ENCODE measurements at places on chromosomes 12 and 14.

GRCh38 chr12:30753751-30754382, 884 bp downstream of the CAPRIN2 start:
- no peak for DNase-seq

DNA sequence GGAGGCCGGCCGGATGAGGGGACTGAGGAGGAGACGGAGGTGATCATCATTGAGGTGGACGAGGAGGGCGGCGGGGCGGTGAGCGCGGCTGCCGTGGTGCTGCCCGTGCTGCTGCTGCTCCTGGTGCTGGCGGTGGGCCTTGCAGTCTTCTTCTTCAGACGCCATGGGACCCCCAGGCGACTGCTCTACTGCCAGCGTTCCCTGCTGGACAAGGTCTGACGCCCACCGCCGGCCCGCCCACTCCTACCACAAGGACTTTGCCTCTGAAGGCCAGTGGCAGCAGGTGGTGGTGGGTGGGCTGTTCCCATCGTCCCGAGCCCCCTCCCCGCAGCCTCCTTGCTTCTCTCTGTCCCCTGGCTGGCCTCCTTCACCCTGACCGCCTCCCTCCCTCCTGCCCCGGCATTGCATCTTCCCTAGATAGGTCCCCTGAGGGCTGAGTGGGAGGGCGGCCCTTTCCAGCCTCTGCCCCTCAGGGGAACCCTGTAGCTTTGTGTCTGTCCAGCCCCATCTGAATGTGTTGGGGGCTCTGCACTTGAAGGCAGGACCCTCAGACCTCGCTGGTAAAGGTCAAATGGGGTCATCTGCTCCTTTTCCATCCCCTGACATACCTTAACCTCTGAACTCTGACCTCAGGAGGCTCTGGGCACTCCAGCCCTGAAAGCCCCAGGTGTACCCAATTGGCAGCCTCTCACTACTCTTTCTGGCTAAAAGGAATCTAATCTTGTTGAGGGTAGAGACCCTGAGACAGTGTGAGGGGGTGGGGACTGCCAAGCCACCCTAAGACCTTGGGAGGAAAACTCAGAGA, 9.6 kb downstream of the MMP14 start:
- DNase-seq, result no peak

DNA sequence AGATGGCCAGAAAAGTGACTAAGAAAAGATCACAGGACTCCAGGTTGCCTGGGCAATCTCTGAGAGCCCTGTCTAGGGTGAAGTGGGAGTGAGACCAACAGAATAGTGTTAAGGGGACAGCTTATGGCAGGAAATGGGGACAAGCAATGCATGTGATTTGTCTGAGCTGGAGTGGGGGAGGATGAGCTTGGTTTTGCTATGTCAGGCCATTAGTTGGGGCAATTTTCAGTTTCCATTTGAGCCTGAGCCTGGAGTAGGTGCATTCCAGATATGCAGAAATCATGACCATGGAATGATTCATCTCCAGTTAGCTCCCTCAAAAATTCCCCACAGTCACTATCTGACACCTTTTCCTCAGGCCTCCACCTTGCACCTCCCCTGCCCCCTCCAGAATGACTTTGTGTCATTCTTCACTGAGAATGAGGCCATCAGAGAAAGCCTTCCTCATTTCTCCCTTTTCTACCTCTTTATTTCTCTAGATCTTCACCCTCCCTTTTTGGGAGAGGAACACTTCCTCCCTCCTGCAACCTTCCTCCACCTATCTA, 150.9 kb upstream of the PLEKHG7 start:
- DNase-seq, result no peak

- DNase-seq, result no peak
Observed at GRCh38 chr12:3790642-3791041, 37.7 kb upstream of the CRACR2A start.

- no peak for DNase-seq
Observed at GRCh38 chr14:77707355-77707723, 484 bp downstream of the ALKBH1 start.

GRCh38 chr12:80087486-80088213, 11.7 kb upstream of the OTOGL start:
- no peak for DNase-seq

DNA sequence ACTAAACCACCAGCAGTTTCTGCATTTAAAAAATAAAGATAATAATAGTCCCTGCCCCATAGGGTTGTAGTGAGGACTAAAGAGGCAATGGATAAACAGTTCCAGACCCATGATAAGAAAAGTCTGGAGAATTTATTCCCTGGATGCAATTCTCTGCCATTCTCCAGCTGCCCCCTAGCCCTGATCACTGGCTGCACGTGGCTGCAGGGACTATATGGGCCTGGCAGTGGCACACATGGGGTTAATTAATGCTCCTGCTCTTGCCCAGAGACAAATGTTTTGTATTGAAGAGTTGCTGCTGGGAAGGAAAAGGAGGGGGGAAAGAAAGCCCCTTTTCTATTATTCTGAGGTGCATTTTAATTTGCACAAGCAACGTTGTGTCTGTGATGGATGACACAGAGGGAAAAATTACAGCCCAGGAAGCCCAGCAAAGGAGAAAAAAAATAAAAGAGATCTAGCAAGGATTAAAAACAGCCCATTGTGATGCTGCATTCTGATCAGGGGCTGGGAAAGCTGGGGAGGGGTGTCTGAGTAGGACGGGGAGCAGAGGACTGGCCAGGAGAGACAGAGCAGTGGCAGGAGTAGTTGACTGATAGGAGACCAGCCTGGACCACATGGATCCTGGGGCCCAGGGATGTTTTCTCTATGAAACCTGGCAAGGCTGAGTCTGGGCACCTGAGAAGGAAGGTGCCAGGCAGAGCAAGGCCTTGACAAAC, 149.3 kb downstream of the ESRRB start:
- no peak for DNase-seq

GRCh38 chr12:130835011-130835410, 4.0 kb downstream of the STX2 start:
- DNase-seq, result no peak

DNA sequence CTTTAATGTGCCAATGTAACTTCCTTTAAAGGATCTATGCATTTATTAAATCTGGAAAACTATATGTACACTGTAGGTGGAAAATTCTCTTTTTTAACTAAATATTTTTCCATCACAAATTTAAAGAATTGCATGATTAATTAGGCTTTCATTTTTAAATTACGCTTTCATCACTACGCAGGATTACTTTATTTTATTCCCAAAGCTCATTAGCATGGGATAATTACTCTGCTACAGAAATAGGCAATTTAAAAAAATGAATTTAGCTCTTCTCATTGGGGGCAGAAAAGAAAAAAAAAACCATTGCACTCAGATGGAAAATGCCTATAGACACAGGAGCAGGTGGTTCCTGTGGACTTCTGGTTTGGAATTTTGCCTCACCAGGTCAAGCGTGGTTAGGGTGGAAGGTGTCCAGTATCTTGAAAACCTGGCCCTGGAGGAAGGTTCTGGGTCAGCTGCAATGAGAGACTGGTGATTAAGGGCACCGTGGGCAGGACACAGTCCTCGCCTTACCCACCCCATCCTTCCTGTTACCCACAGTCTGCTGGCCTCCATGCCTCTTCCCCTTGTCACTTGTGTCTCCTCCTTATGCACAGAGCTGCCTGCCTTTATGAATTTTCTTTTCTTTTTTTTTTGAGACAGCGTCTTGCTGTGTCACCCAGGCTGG, 17.3 kb upstream of the RIN3 start:
- DNase-seq, result no peak

DNA sequence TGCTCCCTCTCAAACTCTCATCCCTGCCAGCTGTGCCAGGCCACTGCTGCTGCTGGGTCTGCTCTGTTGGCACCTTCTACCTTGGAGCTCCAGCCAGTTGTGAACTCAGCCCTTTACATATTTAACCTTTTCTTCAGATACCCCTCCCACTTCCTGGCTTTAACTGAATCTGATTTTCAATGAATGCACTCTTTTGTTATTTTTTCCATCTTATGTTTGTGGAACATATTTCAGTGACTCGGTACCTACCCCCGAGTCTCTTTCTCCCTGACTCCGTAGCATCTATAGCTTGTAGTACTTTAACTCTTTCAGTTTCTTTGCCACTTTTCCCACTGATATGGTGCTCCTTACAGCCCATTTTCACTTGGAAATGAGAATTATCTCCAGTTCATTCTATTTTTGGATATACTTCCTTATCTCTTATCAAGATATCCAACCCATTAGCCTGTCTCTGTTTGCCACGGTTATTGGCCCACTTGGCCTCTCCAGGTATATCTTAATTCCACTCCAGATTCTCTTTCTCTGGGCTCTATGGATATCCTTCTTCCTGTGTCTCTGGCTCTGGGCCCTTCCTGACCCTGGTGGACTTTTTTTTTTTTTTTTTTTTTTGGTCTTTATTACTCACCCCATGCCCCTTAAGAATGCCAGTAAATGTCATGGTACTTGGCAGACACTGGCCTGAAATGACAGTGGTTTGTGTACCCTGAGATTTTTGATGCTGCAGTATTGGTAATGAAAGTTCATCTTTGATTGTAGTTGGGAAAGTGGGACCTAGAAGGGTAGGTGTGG, 62.7 kb downstream of the PELI2 start:
- no peak for DNase-seq

DNA sequence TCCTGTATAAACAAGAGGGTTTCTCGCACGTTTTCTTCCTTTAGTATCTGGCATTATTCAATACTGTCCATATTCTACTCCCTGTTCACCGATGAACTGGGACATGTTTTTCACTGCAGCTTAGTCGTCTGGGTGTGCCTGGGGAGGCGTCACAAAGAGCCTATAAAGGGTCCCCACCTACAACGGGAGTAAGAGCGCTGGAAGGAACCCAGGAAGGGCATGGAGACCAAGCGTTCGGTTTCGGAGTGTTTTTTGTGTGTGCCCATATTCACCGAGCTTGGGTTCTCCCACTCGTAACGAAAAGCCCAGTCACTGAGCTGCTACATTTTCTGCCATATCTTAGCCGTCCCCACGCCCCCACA, 592 bp upstream of the USP15 start:
- no peak for DNase-seq

DNA sequence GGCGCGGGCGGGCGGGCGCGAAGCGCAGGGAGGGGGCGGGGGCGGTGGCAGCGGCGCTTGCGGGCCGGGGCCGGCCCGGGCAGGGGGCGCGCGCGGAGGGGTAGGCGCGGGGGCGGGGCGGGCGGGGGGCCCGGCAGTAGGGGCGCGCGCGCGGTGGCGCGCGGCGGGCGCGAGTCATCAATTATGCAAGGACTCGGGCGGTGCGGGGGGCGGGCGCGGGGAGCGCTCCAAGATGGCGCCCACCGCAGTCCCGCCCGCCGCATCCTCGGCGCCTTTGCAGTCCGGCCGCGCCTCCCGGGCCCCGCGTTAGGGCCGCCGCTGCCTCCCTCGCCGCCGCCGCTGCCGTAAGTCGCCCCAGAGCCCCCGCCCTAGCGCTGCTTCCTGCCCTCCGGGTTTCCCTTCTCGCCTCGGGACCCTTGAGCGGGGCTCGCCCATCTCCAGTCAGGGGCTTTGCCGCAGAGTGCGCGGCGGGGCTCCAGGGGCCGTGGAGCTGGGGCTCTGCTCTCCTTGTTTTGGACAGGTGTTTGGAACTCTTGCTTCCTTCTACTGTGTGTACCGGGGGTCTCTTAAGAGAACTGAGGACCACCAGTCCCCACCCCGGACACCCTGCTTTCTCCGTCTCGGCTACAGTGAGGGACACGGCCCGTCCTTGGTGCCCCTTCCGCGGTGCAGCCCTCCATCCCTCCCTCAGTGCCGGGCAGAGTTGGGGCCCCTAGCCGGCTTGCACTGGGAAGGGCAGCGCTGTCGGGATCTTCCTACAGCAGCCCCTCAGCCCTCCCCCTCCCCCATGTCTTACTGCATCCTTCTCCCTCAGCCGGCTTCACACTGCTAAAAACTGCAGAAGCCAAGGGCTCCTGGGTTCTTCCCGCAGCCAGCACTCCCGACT, at the start of gene SCN8A:
Gene SCN8A, plus strand, starts transcription at position 218 of the 886 bp plus-strand sequence. CDS start 71,585 bp downstream, outside the sequence.
- DNase-seq, result no peak

GRCh38 chr12:53254816-53255545, 13.1 kb upstream of the ESPL1 start:
- no peak for DNase-seq

DNA sequence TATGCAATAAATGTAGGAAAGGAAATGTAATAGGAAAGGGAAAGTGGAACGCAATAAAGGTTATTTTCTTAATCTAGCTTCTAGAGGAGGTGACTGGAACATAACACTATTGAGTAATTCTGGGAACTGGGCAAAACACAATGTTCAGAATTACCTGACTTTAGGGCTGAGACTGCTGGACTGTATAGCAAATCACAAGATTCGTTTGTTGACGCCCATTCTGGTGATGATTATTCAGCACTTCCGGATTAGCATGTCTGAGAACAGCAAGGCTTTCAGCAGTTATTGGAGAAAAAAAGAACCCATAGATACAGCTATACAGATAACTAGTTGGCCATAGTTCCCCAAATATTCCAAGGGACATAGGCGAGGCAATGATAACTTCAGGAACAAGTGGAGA, 2.3 kb upstream of the KLRD1 start:
- no peak for DNase-seq

DNA sequence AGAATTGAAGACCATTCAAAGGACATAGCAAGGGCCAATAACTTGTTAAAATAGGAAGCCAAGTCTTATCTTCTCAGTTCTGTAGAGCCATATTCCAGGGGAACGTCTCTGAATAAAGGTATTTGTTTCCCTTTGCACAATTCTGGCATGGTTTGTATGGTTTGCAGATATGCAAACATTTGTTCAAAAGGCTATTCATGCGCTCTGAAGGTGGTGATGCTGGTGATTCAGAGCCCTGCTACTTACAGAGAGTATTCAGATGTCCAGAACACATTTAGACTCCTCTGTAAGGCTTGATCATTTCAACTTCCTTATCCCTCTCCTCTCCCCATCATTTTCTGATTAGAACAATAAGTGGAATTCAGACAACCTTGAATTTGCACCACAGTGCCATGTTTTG, 35.9 kb downstream of the SLC4A8 start:
- DNase-seq, result no peak

DNA sequence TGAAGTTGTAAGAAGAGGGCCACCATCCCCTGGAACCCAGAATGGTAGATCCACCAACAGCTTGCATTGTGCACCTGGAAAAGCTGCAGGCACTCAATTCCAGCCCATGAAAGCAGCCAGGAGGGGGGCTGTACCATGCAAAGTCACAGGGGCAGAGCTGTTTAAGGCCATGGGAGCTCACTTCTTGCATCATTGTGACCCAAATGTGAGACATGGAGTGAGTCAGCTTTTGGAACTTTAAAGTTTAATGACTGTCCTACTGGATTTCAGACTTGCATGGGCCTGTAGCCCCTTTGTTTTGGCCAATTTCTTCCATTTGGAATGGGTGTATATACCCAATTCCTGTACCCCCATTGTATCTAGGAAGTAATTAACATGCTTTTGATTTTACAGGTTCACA, 50.8 kb downstream of the SLC16A7 start:
- DNase-seq, result no peak

- DNase-seq, result no peak
Observed at GRCh38 chr12:25352083-25352918, 101.6 kb upstream of the KRAS start.

- no peak for DNase-seq
Observed at GRCh38 chr14:103737432-103738045, 21.9 kb downstream of the ZFYVE21 start.
